K562 (cell line): ENCODE measurements at places on chromosomes 7 and 10.

- no peak for DNase-seq
These were observed 148.4 kb downstream of the CPEB3 start for GRCh38 chr10:92142512-92142911.

DNA sequence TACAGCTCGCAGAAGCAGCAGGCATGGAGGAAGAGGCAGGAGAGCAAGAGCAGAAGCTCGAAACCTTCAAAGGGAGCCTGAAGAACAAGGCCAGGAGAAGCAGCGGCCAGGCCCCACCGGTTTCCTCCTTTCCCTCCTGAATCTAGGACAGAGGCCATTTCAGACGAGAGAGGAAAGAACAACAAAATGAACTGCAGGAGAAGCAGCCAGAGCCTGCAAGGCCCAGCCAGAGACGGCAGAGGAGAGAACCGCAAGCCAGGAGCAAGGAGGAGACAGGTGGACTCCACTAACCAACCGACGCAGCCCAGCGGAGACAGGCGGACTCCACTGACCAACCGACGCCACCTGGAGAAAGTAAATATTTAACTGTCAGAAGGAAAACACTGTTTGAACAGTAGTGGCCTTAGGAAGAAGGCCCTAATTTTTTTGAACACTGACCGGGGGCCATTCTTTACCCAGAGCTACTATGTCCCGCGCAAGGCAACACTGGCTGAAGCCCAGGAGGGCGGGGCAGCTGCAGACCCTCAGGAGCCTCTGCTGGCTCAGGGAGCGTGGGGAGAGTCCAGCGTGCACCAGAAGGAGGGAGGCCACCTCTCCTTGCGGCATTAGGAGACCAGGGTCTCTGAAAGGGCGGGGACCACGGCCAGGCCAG, 559.2 kb downstream of the PTPRN2 start:
- DNase-seq: no peak

GRCh38 chr7:134562136-134562535, 13.2 kb downstream of the AKR1B15 start:
- DNase-seq: no peak

GRCh38 chr7:78175330-78176100, 376.9 kb downstream of the PHTF2 start:
- DNase-seq: no peak

DNA sequence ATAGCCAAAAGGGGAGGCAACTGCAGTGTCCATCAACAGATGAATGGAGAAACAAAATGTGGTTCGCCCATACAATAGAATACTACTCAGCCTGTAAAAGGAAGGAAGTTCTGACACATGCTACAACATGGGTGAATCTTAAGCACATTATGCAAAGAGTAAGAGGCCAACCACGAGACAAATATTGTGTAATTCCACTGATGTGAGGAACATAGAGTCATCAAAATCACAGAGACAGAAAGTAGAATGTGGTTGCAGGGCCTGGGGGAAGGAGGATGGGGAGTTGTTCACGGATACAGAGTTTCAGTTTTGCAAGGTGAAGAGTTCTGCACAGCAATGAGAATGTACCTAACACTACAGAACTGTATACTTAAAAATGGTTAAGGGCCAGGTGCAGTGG, 13.7 kb upstream of the C10orf71 start:
- no peak for DNase-seq
